Activated naive CD8-positive, alpha-beta T cell treated with anti-CD3 and anti-CD28 coated beads, Interleukin-2, amount 10 ng/mL, durations not matched to agents 7 days and 5 days (primary cell): ENCODE measurements at places on chromosomes 5 and 9. TPM values are rescaled to one million over a fixed set of nuclear protein-coding genes. Genes with fewer than 3 reads are reported as not detected.

The UBE2D2 gene
- total RNA-seq, result 217 TPM

The SCGB3A2 gene
- total RNA-seq, result not detected

The TMC1 gene
- total RNA-seq, result not detected

The ANKRD34B gene
- not detected for total RNA-seq

The PCSK1 gene
- total RNA-seq, result not detected

The ACTBL2 gene
- not detected for total RNA-seq

The UBAP2 gene
- total RNA-seq, result 48.8 TPM

The MPDZ gene
- total RNA-seq, result not detected

The TMEM203 gene
- total RNA-seq, result 37.4 TPM

The SLC6A19 gene
- total RNA-seq, result not detected

The SPINK13 gene
- not detected for total RNA-seq

The DAB2 gene
- 2.3 TPM for total RNA-seq

The CDH9 gene
- total RNA-seq, result not detected

The FAM169A gene
- total RNA-seq, result 10.2 TPM

The NMUR2 gene
- not detected for total RNA-seq

The F2R gene
- total RNA-seq, result 22.2 TPM

The COL15A1 gene
- 0.42 TPM for total RNA-seq

The PKD2L2 gene
- not detected for total RNA-seq

The ZDHHC21 gene
- total RNA-seq, result 6.0 TPM

The FRRS1L gene
- total RNA-seq, result not detected

The SLC6A3 gene
- 0.08 TPM for total RNA-seq

The GLRA1 gene
- not detected for total RNA-seq

The IFNA21 gene
- total RNA-seq, result not detected

The COL23A1 gene
- 0.83 TPM for total RNA-seq

The ANKRD20A1 gene
- not detected for total RNA-seq
